ENCODE measurements at places on chromosomes 12 and 14.

GRCh38 chr12:48917857-48918537 lies 7.3 kb downstream of the FKBP11 start:
- DNase-seq = no peak

DNA sequence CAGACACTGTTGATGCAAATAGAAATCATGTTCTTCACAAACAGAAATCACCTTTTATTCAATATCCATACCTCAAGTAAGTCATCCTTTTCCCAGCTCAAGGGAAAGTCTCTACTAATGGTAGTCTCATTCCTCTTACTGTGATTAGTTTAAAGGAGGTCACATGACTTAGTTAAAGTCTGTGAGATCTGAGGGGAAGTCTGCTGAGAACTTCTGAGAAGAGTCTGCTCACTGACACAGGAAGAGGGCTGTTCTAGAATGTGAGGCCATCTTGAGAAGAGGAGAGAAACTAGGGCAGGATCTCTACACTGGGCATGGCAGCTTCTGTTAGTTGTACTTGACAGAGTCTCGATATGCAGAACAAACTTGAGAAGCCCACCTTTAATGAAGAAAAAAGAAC lies 146.8 kb downstream of the C12orf42 start:
- no peak for DNase-seq

- DNase-seq = no peak
These were observed 1.1 kb downstream of the ALDH6A1 start for GRCh38 chr14:74083161-74083560.

DNA sequence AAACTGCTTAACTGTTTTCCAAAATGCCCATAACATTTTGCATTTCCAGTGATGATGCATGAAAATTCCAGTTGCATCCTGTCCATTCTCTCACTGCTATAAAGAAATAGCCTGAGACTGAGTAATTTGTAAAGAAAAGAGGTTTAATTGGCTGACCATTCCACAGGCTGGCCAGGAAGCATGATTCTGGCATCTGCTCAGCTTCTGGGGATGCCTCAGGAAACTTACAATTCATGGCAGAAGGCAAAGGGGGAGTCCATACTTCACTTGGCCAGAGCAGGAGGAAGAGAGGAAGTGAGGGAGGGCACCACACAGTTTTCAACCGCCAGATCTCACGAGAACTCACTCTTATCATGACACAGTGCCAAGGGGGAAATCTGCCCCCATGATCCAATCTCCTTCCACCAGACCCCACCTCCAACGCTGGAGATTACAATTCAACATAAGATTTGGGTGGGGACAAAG lies 18.2 kb upstream of the CLEC2D start:
- no peak for DNase-seq
